A549 (cell line): ENCODE measurements at places on chromosomes 2 and 18. TPM values are rescaled to one million over a fixed set of nuclear protein-coding genes. Genes with fewer than 3 reads are reported as not detected.

GRCh38 chr2:142598846-142599245 is 278.6 kb upstream of the KYNU start:
- DNase-seq, result no peak

GRCh38 chr18:70454704-70455322 is 166.0 kb downstream of the SOCS6 start:
- DNase-seq, result peak; percentile 76

Gene MALL
- polyA plus RNA-seq, result 115 to 123 TPM (median 123 TPM) in 3 replicates

DNA sequence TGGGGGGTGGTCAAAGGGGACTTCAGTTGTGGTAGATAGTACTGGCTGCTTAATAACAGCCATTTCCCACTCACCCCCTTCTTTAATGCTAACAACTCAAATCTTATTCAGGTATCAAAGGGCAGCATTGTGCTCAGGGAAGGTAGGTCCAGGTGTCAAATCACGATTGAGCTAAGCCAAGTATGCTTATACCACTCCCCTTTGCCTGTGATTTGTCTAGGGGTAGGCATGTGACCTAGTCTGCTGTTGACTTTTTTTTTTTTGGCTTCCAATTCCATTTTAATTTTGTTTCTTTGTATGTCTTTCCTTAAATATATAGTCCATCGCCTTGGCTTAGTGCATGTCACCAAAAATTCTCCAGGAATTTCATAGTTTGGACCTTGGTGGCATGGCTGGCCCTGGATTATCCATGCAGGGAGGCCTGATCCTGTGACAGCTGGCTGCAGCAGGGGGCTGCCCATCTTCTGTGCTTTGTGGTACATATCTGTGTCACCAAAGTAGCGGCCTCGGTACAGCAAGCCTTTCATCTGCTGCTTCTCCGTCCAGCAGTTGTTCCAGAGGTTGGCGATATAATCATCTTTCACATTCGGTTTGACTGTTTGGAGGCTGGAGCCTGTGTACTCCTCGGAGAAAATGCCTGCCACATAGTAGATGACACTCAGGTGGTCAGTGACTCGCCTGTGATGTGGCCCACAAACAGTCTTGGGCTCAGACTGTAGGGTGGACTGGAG is 68.1 kb upstream of the SPRED2 start:
- DNase-seq, result no peak

DNA sequence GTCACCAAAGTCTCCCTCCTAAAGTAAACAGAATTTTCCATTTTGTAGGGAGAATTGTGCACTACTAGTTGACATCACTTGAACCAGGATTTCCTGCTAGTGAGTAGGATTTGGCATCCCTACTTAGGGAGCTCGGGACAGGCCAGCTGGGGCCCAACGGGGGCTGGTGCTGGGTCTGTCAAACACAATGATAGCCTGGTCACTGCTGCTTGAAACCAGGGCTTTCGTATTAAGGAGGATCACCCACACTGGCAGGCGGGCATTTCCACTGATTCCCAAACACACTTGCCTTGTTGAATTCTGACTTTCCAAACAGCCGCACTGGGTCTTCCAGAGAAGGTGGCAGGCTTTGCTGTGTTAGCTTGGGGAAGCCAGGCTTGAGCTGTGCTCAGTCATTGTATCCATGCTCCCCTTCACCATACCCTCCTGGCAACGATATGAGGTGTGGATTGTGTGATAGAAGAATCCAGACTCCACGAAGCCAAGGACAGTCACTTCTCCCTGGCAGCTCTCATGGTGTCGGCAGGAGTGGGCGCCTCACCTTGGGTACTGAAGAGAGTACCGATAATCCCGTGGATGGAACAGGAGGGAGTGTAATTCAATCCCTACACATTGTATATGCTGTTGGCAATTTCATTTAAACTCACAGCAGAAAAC is 7.5 kb downstream of the GDF7 start:
- DNase-seq, result no peak

DNA sequence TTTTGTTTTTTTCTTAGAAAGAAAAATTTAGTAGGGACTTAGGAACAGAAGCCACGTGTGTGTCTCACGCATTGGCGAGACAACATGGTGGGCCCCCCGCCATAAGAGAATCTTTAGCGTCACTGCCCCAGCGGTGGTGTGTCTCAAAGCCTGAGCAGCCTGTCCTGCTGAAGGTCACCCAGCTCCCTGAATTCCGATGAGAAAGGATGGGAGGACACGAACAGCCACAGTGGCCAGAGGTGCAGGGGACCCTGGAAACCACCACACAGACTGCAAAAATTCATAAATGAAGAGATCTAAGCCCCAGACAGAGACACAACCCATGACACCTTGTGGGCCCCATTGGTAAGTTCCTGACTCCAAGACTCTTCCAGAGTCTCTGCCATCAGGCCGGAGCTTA is 266.1 kb upstream of the RAB6C start:
- DNase-seq, result no peak

Gene PREB
- polyA plus RNA-seq, result 52.3 to 58.2 TPM (median 54.6 TPM) in 3 replicates

DNA sequence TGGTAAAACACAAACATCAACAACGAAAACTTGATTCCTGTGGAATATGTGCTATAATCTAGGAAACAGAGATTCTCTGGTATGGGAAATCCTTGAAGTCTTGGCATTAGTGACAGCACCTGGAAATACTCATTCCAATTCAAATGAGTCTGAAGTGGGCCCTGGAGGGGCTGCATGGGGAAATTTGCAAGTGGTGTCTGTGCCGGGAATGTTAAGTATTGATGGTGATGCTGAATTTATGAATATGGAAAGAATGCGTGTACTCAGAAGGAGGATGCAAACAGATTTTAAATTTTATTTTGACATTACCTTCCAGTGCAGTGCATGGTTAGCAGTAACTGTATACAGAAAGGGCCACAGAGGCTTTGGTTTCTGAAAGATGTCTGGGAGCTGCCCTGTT is 37.2 kb downstream of the PTPRM start:
- DNase-seq, result no peak

DNA sequence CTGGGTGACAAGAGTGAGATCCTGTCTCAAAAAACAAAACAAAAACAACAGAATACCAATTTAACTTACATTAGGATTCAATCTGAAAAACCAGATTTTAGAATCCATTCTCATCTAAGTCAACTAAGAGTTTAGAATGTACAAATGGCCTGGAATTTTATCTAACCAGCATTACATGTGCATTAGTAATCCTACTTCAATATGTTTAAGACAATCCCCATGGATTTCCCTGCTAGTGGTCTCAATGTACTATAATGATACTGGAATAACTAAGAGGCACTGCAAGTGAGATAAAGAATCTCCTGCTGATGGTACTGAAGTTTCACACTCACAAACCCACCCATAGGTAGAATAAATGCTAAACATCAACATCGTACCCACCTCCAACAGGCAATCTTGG is 53.9 kb upstream of the DNER start:
- no peak for DNase-seq

GRCh38 chr2:128433911-128434550 is 115.4 kb upstream of the HS6ST1 start:
- DNase-seq, result no peak

Gene AGXT
- polyA plus RNA-seq, result not detected in 3 replicates

DNA sequence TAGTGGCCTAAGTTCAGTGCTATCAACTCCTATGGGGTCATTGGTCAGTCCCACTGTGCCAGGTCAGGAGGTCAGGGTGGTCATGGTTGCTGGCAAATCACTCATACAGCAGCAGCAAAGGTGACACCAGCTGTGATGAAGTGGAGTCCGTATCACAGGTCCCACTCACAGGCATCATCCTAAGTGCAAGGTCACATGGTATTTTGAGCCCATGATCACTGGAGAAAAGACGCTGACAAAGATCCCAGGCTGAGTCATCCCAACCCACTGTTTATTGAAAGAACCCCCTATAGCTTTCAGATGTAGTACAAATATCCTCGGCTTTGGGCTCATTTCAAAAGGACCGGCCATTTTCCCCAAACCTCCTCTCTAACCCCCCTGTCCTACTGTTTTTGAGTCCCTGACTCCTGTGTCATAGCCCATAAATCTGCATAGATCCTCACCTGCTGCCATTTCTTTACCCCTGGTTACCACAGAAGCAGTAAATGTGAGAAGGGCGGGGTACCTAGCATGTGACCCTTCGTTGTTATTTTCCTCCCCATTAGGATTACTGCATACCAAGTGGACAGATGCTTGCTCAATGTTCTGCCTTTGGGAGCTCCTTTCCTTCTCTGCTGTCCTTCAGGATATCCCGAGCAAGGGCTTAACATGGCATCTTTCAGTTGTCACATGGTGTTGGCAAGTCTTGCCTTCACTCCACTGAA is 107.7 kb downstream of the COL6A3 start:
- DNase-seq, result no peak

DNA sequence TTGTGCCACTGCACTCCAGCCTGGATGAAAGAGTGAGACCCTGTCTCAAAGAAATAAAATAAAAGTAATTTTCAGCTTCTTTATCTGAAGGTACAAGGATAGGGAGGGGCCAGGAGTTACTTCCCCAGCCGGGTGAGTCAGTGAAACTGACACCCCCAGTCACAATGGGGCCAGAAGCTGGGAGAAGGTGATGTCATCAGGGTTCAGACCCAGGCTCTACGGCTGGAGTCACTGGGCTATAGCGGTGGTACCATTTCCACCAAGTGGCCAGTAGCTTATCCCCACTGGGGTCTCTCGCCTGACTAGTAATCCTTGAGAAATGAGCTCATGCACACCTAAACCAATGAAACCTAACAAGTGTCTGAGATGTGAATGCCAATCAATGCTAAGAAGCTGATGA is 107.9 kb downstream of the ALPK2 start:
- DNase-seq, result no peak

DNA sequence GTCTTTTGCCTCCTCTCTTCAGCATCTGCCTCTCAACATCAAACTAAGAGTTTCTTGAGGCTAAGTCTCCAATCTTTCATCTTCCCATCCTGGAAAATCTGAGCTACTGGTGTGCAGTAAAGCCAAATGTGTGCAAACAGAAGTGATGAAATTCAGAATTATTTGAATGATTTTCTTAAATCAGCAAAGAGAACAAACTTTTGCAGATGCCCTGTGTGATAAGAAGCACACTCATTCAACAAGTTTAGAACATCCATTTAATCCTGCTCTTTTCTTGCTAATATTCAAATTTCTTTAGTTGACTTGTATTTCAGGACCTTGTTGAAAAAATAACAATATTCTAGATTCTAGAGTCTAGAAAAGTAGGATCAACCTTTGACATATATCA is 1374.9 kb upstream of the CELF4 start:
- no peak for DNase-seq

- no peak for DNase-seq
Measured at GRCh38 chr18:44957461-44957860, 276.8 kb downstream of the SETBP1 start.

Gene PCARE
- polyA plus RNA-seq, result not detected in 3 replicates

GRCh38 chr2:10546975-10547391 is 98.9 kb upstream of the ODC1 start:
- DNase-seq, result no peak
